Activated gamma-delta T cell treated with Interleukin-2 at 50 U/mL for 16 hours (primary cell): ENCODE measurements at places on chromosomes 5 and 9.
A peak's percentile ranks its signal among the peaks of the same experiment; 100 is the strongest.

GRCh38 chr9:27990524-27990923 lies 417.2 kb upstream of the C9orf72 start:
- DNase-seq, result no peak

DNA sequence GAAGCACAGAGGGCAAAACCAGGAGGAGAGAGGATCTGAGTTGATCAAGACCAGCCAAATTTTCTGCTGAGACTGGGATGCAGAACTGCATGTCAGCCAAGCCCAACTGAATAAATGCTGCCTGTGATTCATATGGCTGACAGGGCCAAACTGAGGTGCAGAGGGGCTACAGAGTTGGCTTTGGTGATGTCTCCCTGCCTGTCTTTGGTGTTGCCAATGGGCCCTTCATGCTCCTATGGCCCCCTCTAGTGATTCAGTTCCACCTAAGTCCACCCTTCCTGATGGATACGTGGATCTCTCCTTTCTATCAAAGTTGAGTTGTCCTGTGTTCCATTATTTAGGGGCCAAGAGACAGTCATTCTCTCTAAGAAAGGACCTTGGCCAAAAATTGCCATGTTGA lies 163.6 kb upstream of the TLE4 start:
- DNase-seq, result no peak

- no peak for DNase-seq
Observed at GRCh38 chr5:24225051-24225450, 419.7 kb downstream of the CDH10 start.

GRCh38 chr5:157608972-157609565 lies 33.5 kb upstream of the ADAM19 start:
- no peak for DNase-seq

- DNase-seq, result no peak
Observed at GRCh38 chr5:943918-944620, 51.4 kb downstream of the TRIP13 start.

DNA sequence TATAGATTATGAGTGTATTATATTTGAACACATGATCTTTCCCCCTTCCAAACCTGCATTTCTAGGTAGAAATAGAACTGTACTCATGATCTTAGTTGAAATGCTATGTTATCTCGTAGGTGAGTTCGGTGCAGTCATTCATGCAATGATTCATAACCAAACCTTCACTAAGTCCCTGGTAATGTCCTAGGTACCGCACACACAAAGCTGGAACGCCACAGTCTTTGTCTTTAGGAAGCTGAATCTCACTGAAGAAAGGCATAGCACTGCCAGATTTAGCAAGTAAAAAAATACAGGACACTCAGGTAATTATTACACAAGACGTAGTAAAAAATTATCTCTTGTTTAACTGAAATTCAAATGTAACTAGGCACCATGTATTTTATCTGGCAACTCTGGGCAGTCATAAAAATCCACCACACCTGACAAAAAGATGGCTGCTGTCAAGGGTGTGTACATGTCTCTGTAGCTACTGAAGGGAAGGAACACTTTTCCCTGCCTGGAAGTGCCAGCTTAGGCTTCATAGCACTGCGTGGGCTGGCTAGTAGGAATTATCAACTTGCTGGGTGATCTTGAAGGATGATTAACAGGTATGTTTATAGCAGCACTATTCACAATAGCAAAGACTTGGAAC lies 28.0 kb upstream of the TXN start:
- no peak for DNase-seq

GRCh38 chr5:91098541-91098940 lies 284.6 kb downstream of the ARRDC3 start:
- DNase-seq, result no peak

- DNase-seq, result no peak
Observed at GRCh38 chr5:66363097-66363496, 219.0 kb downstream of the SREK1 start.

DNA sequence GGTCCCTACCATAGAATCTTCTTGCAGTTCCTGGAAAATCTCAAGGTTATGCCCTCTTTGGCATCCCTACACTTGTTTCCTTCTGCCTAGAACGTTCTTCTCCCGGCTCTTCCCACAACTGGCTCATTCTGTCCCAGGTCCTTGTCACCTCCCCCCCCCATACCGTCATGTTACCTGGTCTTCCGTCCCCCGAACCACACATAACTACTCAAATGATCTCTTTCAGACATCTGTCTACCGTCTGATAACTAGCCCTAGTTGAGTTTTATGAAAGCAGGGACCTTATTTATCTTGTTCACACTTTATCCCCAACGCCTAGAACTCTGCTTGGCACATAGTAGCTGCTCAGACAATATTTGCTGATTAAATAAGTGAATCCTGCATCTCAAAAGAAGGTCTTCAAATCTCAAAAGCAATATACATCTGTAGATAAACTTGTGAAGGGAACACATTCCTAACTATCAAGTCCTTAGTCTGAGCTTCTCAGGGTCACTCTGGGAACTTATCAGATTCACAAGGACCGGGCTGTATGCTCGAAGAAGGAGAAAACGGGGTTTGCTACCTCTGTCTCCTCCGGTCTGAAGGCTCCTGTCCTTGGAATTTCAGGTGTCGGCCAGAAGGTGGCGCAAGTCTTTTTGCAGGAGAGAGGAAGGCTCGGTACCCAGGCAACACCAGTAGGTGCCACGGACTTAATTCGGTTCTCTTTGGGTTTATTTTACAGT lies 30.0 kb downstream of the LCP2 start:
- peak; percentile 80 for DNase-seq

- no peak for DNase-seq
Observed at GRCh38 chr5:85205430-85205829, 820.8 kb upstream of the EDIL3 start.

DNA sequence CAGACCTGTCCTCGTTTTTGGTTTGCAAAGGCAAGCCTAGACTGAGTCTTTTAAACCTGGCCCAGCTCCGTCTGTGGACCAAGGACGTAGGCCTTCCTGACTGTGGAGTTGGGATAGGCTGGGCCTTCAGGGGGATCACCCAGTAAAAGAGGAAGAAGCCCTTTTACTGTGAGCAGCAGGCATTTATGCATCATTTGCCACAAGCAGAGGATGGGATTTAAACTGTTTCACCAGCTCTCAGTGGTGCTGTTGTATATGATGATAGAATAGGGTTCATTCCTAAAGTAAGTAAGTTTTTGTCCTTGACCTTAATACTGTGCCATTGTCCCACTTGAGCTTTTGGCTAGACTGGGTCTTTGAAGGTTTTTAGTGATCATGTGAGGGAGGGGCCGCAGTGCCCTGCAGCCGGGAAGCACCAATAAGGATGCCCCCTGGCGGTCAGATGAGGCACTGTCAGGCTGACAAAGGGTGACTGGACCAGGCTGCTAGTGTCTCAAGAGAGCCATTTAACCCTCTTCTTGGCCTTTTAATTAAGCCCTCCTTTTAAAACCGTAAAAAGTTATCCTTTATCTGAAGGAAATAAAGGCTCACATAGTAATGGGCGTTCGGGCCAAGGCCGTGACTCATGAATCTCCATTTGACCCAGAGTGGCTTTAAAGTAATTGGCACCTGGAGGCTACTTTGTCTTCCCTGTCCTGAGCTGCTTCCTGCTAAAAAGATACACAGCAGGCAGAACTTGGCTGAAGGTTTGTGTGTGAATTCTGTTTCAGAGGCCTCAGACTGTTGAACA lies 74.0 kb downstream of the UBAP1 start:
- peak; percentile 67 for DNase-seq

- no peak for DNase-seq
Observed at GRCh38 chr9:109640580-109641371, 139.2 kb upstream of the PALM2AKAP2 start.

GRCh38 chr5:61534481-61535267 lies 202.6 kb downstream of the ZSWIM6 start:
- DNase-seq, result no peak

- peak; percentile 71 for DNase-seq
Observed at GRCh38 chr9:99807276-99807852, 14.3 kb upstream of the NR4A3 start.

- no peak for DNase-seq
Observed at GRCh38 chr5:36175043-36175442, 23.1 kb downstream of the SKP2 start.

DNA sequence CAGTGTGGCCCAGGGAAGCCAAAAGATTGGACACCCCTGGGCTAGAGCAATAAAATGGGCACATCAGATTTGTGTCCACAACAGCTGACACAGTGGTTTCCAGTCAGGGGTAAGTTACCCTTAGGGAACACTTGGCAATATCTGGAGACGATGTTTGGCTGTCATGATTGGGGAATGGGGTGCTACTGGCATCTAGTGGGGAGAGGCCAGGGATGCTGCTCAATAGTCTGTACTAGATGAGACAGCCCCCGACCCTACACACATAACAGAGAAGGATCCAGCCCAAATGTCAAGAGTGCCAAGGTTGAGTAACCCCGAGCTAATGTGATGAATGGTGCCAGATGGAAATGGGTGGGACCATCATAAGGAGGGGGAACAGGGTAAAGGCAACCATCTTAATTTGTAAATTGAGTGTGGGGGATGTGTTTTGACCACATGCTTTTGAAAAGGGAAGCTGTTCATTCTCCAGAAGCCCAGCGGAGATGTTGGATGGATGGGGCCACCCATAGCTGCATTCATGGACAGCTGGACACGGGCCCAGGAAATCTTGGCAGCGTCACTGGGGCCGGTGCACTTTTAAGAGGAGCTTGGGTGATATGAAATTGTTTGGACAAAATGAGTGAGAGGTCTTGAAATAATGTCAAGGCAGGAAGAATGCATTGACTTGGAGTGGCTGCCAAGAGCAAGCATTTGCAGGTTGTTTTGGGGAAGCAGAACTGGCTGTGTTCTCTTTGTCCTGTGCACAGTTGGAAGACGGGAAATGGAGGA lies 33.4 kb downstream of the SYK start:
- no peak for DNase-seq

GRCh38 chr5:134449167-134449566 lies 37.5 kb upstream of the CDKN2AIPNL start:
- DNase-seq, result no peak

DNA sequence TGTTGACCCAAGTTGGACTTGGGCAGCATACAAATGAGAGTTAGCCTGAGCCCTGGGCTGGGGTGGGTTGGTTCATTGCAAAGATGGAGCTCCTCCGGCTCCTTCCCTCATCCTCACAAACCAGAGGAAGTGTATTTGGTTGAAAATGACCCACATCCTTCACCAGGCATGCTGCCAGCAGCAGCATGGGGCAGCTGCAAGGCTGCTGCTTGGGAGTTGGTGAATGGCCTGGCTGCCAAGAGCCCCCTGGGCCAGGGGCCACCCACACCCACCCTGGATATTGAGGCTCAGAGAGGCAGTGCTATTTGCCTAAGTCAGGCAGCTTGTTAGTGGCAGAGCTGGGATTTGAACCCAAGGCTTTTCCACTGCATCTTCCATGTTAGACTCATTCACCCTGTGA lies 29.5 kb downstream of the PPARGC1B start:
- DNase-seq, result no peak
